Cortex of kidney (tissue), 1 donor: ENCODE measurements at places on chromosomes 4 and X.

GRCh38 chrX:101973066-101973465 is 41.2 kb upstream of the ZMAT1 start:
- DNase-seq, result no peak

DNA sequence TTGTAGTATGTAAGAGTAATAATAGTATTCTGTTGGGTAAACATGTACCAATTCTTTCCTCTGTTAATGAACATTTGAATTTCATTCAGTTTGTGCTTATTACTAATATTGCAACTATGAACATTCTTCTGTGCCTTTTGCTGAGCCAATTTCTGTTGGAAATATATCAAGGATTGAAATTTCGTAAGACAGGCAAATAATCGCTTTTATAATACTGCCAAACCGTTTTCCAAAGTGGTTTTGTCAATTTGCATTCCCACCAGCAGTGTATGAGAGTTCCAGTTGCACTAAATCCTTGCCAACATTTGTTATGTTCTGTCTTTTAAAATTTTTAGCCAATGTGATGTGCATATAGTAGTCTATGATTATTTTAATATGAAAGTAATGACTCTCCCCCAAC is 38.6 kb downstream of the MAGEB17 start:
- DNase-seq, result no peak

GRCh38 chr4:23392860-23393458 is 496.9 kb downstream of the PPARGC1A start:
- no peak for DNase-seq

DNA sequence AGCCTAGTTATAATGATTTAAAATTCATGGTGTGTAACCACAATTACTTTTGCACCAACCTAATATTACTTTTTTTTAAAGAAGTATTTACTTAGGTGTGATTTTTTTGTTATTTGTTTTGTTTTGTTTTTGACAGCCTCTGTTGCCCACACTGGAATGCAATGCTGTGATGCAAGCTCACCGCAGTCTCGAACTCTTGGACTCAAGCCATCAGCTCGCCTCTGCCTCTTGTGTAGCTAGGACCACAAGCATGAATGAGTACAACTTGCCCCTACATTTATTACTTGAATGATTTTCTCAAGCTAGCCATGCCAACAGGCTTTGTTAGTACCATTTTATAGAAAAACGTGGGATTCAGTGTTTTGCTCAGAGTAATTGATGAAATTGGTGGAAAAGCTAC is 488.8 kb upstream of the CPEB2 start:
- no peak for DNase-seq

GRCh38 chrX:154013614-154014360 is 5.9 kb downstream of the IRAK1 start:
- DNase-seq, result no peak

DNA sequence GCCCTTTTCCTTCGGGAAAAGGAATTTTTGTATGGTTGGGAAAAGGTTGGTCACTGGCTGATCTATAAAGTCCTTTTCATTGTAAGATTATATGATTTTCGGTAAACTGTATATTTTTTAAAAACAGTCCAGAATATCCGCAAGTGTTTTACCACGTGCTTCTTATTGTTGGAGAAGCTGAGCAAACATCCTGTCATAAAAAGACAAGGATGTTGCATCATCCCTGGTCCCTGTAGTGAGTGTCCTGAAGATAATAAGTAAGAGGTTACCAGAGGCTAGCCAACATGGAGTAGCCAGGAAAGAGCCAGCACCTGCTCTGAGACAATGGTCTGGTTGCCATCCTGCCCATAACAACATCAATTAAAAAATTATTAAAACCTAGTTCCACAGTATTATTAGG is 5.1 kb downstream of the CXCL9 start:
- DNase-seq, result no peak

GRCh38 chr4:55363691-55364351 is 17.8 kb downstream of the SRD5A3 start:
- no peak for DNase-seq

DNA sequence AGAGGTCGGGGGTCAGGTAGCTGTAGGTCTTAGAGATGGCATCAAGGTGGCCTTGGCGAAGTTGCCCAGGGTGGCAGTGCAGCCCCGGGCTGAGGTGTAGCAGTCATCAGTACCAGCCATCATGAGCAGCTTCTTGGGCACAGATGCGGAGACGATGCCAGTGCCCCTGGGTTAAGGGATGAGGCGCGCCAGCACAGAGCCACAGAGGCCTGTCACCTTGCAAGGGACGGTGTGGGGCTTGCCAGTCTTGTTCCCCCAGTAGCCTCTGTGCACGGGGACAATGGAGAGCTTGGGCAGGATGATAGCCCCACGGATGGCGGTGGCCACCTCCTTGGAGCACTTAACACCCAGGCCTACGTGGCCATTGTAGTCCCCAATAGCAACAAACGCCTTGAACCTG is 750.7 kb upstream of the PABPC4L start:
- no peak for DNase-seq

DNA sequence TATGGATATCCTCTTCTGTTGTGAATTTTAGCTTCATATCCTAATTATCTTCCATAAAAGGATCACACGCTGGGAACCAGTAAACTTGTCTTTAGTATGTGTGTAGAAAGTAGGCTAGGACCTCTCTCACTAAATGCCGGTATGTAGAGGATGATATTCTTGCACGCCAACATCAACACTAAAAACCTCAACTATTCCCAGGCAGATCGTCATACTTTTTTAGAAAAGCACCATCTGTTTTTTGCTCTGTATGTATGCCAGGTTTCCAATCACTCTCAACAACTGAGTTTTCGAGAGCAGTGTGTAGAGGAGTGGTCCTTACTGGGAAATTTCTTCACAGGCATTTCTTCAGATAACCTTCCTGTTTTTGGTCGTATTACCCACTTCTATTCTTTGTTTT is 283.6 kb downstream of the GALNTL6 start:
- DNase-seq, result no peak

DNA sequence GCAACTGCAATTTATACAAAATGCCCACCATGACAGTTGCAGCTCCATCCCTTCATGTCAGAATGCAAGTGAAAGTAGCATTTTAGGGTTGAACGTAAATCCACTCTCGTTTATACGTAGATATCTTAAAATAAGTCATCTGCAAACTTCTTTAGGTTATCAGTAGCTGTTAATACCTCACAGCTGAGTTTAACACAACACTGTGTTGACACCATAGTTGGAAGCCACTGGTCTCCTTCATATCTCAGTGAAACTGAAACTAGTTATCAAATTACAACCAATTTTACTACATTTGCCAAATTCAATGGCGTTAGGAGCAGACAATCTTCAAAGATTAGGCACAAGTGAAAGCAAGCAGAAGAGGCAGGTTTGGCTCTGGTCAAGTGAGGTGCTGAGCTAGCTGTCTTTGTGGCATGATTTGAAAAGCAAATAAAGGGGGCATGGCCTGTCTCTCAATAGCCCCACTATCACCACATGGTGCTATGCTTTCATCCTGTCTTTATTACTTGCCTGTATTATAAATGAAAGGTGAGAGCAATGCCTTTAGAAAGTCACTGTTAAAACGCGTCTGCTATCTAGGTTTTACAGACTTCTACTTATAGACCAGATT is 12.3 kb downstream of the PPP3CA start:
- no peak for DNase-seq

DNA sequence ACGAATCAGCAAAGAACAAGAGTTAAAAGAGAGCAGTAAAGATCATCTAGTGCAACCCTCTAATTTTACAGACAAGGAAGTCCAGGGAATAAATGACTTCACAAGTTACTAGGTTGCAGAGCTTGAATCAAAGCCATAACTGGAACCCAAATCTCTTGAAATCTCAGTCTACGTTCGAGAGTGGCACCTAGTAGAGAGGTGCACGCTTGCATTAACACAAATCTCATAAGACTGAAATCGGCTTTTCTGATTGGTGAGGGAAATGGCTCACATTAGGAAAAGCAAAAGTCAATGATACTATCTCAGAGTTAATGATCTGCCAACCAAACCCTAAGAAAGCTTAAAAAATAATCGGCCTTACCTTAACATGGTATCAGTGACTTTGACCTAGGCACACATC is 43.0 kb downstream of the FAT1 start:
- no peak for DNase-seq

DNA sequence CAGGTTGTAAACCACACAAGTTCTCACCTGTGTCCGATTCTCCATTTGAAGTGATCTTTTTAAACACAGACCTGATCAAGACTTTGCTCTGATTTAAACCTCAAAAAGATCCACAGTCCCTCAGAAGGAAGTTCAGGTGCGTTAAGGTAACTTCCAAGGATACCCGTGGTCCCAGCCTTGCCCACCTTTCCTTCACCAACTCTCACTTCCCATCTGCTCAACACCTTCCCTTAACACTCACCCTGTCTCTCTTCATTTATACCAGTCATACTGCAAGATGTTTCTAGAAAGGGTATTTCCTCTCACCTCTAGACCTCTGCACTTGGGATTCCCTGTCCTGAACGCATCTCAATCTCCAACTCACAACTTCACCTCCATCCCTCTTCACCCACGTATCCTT is 49.9 kb downstream of the ADGRA3 start:
- DNase-seq, result no peak

GRCh38 chrX:124045109-124045508 is 83.6 kb downstream of the STAG2 start:
- no peak for DNase-seq

- no peak for DNase-seq
Measured at GRCh38 chr4:1354136-1354982, 7.4 kb downstream of the UVSSA start.

- DNase-seq, result no peak
Measured at GRCh38 chrX:139692908-139693307, 15.1 kb downstream of the MCF2 start.

GRCh38 chr4:71732706-71733105 is 51.2 kb downstream of the GC start:
- no peak for DNase-seq

DNA sequence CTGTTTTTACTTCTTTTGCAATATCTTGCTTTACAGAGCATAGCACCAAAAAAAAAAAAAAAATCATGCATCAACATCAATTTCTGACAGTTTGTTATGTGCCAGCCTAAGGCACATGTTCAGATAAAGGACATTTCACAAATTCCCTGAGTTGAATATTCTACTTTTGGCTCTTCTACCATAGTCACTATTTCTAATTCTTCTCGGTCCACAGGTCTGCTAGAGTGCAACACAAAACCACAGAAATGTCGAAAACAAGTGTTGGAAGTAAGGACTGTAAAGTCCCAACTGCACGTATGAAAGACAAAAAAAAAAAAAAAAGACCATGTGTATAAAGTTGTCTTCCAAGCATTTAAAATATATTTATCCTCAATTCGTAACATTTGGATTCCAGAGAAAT is 494.2 kb upstream of the INTU start:
- DNase-seq, result no peak

- DNase-seq, result no peak
Measured at GRCh38 chr4:125679989-125680388, 365.2 kb downstream of the FAT4 start.

- DNase-seq, result no peak
Measured at GRCh38 chr4:140363051-140363450, 10.4 kb upstream of the SCOC start.

GRCh38 chrX:41863343-41864203 is 59.8 kb downstream of the CASK start:
- no peak for DNase-seq

DNA sequence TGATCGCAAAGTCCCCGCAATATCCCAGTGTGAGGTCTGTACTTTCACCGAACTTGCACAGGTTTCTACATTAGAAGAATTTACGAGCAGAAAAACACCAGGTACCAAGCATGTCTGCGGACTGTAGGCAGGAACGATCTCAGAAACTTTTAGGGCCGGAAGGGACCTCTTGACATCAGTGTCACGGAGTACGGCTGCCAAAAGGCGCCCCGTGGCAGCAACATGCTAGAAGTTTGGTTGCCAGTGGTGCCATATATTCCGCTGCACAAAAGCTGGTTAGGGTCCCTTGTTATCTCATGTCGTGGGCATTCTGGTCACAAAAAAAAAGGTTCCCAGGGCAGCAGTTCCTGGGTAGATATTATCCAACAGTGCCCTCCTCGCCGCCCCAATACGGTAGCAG is 61.0 kb upstream of the DCAF8L1 start:
- no peak for DNase-seq

DNA sequence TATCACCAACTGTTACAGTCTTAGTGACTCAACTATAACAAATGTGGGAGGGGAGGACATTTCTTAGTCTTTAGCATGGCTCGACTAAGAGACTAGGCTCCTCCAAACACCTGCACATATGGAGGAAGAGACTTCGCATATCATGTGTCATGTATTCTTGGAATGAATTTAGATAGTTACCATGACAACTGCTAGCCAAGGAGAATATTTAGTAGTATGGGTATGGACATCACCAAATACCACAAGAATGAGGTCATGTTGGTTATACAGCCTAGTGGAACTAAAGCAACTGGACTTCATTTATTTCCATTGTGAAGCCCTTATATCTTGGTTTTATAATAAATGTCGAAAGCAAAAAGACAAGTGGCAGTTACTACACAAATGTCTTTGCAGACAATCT is 512.3 kb downstream of the CFAP47 start:
- DNase-seq, result no peak

- DNase-seq, result no peak
Measured at GRCh38 chrX:28659269-28659668, 72.0 kb downstream of the IL1RAPL1 start.

DNA sequence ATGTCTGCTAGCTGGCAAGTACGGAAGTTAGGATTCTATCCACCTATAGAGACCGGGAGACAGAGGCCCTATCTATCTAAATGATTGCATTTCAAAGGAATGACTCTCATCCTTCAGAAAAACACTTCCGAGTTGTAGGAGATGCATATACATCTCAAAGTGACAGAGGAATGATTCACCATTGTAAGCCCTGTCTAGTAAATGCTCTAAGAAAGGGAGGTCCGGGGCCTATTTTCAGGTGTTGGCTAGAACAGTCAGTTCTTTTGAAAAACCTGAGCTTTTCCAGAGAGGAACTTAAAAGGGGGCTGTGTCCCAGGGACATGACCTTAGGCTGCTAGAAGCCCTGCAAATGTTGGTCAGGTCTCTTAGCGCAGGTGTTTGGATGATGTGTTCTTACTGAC is 262.9 kb upstream of the IL1RAPL1 start:
- no peak for DNase-seq

DNA sequence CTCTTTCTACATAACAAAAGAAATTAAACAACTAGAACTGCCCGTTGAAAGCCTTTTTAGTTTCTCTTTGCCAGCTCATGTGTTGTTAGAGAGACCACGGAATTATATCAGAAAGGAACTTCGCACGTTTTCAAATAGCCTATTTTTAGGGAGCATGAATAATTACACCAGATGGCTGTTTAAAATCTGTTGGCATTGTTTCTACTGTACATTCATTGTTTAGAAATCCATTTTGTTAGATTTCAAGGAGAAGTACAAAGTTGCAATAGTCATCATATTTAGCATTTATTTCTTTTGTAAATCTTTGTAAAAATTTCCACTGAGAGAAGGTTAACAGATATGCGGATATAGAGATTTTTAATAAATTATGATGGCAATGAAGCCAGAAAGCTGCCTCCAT is 403.0 kb upstream of the HS3ST1 start:
- DNase-seq, result no peak

GRCh38 chrX:19849464-19850080 is 37.8 kb downstream of the SH3KBP1 start:
- no peak for DNase-seq
